ENCODE measurements at places on chromosomes 12 and 14.

DNA sequence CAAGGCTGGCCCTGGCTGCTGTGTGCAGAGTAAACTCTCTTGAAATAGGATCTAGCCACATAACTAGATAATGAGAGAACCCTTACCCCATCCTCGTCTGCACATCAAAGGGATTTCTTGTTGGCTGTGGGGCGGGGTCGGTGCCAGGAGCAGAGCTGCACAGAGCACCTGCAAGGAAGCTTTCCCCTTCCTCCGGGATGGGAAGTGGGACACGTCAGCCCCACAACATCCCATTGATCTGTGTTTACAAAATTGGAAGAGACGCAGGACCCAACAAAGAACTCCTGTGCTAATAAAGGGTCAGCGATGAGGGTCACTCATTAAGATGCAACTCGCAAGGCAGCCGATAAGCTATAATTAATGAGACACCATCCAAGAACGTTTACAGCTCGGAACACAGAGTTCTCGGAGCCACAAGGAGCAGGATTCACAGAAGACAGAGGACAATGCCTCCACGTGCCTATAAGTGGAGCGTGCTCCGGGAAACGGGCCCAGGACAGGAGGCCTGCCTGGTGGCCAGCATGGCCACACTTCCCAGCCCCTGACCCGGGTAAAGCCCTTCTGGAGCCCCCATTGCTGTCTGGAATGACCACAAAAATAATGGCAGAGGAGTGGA, 171.5 kb downstream of the SLC15A4 start:
- DNase-seq: no peak

- DNase-seq: no peak
Observed at GRCh38 chr14:100729982-100730381, 3.3 kb downstream of the DLK1 start.

DNA sequence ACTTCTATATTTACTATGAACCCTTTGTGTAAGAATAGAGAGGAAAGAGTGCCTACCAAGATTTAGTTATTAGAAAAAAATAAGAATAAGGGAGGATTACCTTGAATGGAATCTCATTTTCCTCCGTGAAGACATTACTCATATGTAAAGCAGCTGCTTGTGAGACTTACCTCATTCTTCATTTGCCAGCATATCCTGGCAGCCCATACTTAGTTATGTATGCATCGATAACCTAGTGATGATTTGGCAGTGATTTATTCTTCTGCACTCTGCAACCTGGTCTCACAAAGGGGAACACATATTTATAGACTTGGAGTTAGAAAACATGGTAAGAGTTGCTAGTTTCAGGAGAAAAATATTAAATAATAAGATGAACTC, 56.8 kb downstream of the LRFN5 start:
- no peak for DNase-seq

DNA sequence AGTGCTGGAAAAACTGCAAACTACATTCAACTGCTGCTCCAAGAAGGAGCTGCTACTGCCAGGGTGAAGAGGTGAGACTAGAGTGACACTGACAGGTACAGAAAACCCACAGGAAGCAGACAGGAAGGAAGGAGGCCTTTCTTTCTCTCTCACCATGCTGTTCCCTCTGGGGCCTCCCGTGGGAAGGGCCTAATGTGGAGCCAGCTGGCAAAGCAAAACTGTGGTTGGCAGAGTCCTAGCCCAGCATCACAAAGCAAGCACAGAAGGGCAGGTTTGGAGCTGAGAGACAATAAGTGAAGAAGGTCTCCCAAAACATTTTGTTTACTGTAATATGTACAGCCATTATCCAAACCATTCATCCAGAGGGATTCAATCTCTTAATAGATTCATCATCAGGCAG, 122.5 kb upstream of the MAX start:
- no peak for DNase-seq

DNA sequence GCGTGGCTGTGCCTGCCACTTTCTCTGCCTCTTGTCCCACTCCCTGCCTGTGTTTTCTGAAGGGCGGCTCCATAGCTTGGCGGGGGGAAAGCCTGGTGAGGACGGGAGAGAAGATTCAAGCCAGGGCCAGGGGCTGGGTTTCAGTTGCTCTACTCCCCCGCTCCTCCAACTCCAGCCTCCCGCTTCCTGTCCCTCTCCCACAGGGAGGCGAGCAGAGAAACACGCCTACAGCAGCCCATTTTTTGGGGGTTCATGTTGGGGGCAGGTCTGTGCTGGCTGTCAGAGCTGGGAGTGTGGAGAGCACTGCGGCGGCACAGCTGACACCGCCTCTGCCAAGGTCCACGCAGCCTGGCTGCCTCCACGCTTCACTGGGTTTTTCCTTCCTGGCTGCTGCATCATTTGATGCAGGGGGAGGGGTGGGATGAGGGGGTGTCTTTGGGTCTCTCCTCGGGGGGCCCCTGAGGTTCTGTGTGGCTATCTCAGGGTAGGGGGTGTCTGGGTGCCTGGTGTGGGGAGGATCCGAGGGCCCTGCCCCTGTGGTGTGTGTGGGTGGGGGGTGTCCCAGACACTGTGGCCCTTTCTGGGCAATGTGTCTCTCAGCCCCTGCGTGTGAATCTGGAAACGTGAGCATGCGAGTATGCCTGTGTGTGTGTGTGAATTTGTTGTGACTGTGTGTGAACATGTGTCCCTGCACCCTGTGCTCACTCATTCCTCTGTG, 10.7 kb upstream of the KRT80 start:
- DNase-seq: no peak

GRCh38 chr12:48556631-48557030, 13.2 kb downstream of the LALBA start:
- no peak for DNase-seq

GRCh38 chr12:68418137-68418460, 85.9 kb upstream of the MDM1 start:
- no peak for DNase-seq

GRCh38 chr12:64706857-64707256, 52.3 kb downstream of the GNS start:
- no peak for DNase-seq

DNA sequence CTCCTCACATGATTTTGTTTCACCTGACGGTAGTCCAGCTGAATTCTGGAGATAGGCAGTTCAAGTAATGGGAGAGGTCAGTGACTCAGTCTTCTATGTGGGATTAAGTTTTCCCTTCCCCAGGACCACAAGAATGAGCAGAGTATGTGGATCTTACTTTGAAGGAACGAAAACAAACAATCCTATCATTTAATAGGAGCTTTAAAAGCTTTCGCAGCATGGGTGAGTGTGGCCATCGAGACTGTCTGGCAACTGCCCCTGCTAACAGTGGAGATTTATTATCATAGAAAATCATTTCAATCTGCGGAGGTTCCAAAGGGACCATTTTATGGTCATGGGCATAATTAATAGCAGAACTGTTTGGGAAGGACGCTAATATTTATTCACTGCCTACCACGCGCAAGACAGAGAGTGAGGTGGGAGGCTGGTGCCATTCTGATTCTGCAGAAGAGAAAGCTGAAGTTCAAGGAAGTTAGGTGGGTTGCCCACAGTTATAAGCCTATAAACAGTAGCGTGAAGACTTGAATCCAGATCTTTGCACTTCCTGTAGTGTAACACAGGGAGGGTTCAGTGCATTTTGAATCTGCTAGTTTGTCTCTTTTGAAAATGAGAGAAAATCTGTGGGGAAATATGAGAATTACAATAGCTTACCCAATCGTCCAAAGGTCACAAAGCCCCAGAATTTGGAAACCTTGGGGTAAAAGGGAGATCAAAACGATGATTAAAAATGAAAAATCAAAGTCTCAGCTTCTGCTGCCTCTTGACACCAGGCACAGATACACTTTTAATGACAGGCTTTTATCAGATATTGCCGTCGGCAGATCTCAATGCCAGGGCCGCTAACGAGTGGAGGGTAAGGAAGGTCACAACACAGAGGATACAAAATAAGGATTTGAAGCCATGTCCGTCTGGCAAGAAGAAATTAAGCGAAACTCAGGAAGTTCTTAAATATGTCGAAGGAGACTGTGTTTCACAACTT, 209.6 kb downstream of the CRADD start:
- no peak for DNase-seq

DNA sequence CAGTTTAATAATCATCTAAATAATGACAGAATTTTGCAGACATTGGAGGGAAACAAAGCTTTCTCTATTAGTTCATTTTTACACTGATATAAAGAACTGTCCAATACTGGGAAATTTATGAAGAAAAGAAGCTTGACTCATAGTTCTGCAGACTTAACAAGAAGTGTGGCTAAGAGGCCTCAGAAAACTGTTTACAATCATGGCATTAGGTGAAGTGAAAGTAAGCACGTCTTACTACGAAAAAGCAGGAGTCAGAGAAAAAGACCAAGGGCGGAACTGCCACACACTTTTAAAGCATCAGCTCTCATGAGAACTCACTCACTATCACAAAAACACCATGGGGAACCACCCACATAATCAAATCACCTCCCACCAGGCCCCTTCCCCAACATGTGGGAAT, 804.4 kb downstream of the FLRT2 start:
- no peak for DNase-seq

GRCh38 chr14:35088514-35088913, 33.3 kb downstream of the PPP2R3C start:
- no peak for DNase-seq

DNA sequence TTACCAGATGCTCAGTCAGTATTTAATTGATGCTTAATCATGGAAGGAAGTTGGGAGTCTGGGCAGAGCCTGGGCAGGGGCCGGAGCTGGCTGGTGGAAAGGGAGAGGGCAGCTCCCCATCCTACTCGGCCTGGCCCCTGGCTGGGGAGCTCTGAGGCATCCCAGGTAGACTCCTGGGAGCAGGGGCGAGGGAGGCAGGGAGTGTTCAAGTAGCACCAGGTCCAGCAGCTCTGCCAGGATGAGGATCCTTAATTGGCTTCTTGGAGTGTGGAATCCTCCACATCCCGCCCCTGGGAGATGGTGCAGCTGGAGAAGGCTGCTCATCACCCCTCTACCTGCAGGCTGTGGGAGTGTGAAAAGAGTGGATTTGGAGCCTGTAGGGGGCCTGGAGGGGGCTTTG, 30.9 kb downstream of the SYNDIG1L start:
- DNase-seq: no peak

- no peak for DNase-seq
Observed at GRCh38 chr12:40106202-40106533, 287 bp upstream of the SLC2A13 start.

GRCh38 chr12:83179999-83180398, 493.3 kb downstream of the TMTC2 start:
- no peak for DNase-seq

- DNase-seq: no peak
Observed at GRCh38 chr14:33040372-33041140, 101.9 kb downstream of the NPAS3 start.

- no peak for DNase-seq
Observed at GRCh38 chr12:104504146-104504545, 47.4 kb downstream of the CHST11 start.

DNA sequence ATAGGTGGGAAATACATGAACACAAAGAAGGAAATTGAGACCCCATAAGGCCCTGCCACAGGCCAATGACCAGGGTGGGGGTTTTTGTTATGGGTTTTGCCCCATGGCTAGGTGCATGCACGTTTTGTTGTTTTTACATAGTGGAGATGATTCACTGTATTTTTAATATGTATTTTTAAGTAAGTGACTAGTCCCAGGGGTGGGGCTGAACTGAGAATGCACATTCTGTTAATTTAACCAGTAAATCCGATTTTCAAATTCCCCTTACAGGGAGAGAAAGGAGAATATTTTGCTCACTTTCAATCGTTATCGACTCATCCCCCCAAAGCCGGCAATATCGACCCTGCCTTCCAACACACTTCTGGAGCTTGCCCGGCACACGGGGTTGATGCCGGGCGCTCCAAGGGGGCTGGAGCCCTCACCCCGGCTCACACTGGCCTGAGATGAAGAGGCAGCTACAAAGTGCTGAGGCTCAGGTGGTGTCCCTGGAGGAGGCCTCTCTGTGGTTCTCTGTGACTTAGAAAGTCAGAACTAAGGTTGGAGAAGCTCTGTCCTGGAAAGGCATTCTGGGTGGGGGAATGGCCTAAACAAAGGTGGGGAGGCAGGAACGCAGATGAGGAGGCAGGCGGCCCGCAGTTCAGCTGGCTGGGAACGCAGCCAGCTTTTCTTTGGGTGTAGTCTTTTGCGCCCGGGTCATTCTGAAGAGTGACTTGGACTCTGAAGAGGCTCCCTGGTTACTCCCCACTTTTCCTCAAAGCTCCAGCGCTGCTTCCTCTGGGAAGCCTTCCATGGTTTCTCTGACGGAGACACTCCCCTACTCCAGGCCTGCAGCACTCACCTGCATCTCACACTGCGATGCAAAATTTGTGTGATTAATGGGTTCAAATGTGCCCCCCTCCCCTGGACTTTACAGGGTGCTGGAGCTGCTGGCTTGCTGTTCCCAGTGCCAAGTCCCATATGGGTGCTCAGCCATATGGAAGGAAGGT, 50.7 kb upstream of the DLK1 start:
- DNase-seq: no peak

- no peak for DNase-seq
Observed at GRCh38 chr12:62258941-62259630, 1.1 kb upstream of the USP15 start.

DNA sequence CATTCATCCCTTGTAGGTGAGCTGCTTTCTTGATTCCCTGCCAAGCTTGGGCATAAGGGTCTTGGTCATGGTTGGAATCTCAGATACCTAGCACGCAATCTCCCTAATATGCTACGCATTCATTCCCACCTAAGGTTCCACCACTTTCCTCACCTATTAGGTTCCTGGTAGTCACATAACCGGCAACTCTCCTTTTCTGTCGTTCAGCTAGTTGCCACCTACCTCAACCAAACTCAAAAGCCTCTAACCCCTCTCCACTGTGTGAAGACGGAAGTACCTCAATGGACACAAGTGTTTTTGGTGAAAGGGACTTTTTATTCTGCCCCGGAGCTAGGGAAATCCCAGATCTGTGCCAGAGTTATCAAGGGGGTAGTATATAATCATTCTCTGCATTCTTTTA, 1.3 kb upstream of the TBC1D15 start:
- no peak for DNase-seq

- no peak for DNase-seq
Observed at GRCh38 chr14:65062096-65063075, 39.9 kb downstream of the MAX start.

- DNase-seq: no peak
Observed at GRCh38 chr12:71849109-71849851, 9.7 kb downstream of the TBC1D15 start.

DNA sequence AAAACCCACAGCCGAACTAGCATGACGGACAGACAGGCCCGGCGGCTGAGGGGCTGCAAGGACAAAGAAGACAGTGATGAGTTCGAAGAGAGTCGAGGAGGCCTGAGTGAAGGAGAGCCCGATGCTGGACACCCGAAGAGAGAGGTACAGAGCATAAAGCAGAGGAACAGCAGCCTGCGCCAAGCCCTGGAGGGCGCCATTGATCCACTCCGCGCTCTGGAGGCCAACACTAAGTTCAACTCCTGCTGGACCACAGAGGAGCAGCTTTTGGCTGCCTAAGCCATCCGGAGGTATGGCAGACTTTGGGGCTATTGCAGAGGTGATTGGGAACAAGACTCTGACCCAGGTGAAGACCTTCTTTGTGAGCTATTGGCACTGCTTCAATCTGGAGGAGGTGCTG, 7.8 kb upstream of the PLXNC1 start:
- DNase-seq: no peak

GRCh38 chr14:106872611-106873446, 1346.4 kb downstream of the TMEM121 start:
- no peak for DNase-seq

- DNase-seq: no peak
Observed at GRCh38 chr14:99402950-99403349, 77.7 kb downstream of the SETD3 start.

- DNase-seq: no peak
Observed at GRCh38 chr12:107027636-107028053, 40.7 kb upstream of the MTERF2 start.

GRCh38 chr14:75147423-75148071, 20.7 kb upstream of the NEK9 start:
- DNase-seq: no peak

GRCh38 chr14:60544659-60545058, 35.7 kb downstream of the SIX6 start:
- DNase-seq: no peak
